ENCODE measurements at places on chromosomes 11 and 22. TPM values are rescaled to one million over a fixed set of nuclear protein-coding genes. Genes with fewer than 3 reads are reported as not detected.

Gene FAM83F
- total RNA-seq = not detected

Gene NAV2
- 6.5 TPM for total RNA-seq

DNA sequence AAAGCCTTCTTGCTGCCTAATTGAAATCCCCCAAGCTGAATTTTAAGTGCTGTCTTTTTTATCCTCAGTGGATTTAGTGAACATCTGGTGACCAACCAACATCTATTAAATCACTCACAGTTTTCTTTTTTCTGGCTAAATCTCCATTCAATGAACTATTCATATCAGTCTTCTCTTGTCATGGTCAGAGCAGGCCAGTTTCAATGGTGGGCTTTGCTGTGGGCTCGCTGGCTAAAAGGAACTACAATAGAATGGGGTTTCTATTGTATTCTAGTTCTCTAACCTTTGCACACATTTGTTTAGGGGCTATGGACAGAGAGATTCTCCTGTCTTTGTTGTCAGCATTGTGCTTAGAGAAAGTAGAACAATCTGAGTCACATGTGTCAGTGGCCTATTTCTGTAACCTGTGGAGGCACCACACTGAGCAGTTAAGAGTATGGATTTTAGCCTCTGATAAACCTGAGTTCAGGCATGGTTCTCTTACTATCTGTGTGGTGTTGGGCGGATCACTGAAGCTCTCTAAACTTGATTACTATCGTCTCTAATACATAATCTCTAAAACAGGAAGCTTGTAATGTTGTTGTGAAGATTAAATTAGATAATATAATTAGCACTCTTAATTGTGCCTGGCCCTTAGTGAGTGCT, 94.2 kb upstream of the CADM1 start:
- DNase-seq = no peak

- no peak for DNase-seq
These were observed 1.1 kb downstream of the OR52A5 start for GRCh38 chr11:5137014-5137413.

GRCh38 chr11:61586792-61587430, 6.0 kb upstream of the SYT7 start:
- DNase-seq = no peak

DNA sequence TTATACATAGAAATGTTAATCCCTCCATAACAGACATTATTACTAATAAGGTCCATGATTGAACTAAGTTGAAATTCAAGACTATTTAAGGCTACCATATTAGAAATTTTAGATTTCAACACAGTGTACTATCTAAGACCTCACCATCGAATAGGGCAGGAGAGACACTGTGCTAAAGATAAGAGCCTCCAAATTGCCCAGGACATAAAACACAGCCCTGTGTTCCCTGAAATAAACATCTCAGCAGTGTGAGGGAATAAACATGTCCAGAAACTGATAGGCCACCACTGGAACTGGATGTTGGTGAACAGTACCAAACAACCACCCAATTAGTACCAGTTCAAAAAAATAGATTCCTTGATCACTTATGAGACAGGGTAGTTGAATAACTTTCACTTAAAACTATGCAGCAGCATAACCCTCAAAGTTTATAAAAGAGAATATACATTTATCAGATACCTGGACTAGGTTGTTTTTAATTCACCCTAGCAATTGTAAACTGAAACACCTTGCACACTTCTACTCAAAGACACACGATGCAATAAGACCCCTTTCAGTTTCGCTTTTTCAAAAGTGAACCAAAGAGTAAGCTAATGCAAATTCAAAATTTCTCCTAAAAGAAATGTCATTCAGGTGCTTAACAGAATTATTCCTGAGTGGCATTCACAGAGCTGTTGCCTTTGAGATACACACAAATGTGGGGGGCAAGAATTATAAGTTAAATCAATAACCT, 34.3 kb downstream of the USP28 start:
- no peak for DNase-seq

Measured in fibroblast of the aortic adventitia (primary cell).